Left cardiac atrium (tissue), 4 donors: ENCODE measurements at places on chromosomes 12 and 14. TPM values are rescaled to one million over a fixed set of nuclear protein-coding genes. Genes with fewer than 3 reads are reported as not detected.

DNA sequence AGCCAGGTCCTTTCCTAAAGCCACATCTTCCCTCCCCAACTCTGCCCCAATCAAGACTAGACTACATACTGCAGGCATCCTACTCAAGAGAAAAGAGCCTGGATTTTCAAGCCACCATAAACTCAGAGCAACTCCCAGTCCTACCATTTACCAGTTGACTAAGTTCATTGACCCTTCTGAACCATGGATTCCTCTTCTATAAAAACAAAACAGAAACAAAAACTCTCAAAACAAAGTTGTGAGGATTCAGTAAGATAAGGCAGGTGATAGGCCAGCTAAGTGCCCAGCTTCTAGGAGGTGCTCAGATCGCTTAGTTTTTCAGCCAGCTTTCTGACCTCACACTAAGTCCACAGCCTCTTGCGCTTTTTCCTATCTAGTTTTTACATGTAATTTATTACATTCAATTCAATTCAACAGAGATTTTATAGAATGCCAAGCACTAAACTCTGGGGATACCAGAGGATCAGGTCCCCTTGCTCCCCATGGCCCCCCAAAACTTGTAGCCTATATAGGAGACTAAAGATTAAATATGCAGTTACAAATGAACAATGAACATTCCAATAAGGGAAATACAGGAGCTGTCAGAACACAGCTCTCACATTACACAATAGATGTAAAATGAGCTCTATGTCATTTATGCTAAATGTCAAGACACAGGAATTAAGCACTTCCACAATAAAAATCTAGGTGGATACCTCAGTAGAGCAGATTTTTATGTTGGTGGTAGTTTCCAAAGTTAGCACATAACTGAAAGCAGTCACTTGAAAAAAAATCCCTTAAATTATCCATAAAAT, 104.5 kb upstream of the EGLN3 start:
- DNase-seq = no peak

GRCh38 chr12:53972152-53972702, 699 bp upstream of the HOXC11 start:
- DNase-seq = no peak

DNA sequence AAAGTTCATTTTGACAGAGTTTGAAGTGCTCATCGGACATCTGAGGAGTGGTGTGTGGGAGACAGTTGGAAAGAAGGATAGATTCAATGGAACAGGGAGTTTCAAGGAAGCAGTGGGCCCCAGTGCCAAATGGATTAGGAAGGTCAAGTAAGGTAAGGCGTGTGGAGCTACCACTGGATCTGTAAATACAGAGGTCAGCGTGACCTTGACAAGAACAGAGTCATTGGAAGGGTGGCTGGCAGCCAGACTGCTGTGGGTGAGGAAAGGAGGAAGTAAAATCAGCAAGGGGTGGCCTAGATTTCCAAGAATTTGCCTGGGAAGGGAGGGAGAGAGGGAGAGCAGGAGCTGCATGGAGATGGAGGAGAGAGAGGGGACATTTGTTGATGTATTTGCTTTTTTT, 68.2 kb upstream of the IGF1 start:
- peak; percentile 23 for DNase-seq

DNA sequence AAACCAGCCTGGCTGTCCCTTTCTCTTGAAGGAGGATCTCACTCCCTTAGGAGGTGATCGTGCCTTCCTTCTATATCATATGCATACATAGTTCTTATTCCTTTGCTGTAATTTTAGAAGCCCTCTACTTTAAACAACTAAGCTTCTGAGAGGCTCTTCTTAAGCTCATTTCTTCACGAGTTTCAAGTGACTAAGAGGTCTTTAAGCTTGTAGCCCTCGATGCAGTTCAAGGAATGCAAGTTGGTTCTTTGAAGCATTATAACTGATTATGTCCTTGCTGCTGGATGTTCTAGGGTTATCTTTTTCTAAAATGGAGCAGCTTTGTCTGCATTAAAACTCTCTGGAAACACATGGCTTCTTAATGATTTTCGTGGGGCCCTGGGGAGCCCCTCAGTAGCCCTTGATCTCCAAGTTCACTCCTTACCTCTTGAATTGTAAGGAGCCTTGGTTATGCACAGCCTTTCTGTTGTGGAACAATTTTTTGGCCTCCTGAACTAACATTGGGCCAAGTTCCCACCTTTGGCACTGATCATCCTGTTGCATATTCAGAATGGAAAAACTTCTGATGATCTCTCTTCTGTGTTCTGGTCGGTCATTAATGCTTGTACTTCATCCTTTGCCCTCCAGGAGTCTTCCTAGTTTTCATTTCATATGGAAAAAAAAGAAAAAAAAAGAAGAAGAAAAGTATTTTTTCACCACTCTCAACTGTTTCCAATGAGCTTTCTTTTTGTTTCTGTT, 12.6 kb downstream of the RASSF8 start:
- DNase-seq = no peak

- DNase-seq = no peak
These were observed 1241.6 kb upstream of the USP15 start for GRCh38 chr12:61018571-61018970.

DNA sequence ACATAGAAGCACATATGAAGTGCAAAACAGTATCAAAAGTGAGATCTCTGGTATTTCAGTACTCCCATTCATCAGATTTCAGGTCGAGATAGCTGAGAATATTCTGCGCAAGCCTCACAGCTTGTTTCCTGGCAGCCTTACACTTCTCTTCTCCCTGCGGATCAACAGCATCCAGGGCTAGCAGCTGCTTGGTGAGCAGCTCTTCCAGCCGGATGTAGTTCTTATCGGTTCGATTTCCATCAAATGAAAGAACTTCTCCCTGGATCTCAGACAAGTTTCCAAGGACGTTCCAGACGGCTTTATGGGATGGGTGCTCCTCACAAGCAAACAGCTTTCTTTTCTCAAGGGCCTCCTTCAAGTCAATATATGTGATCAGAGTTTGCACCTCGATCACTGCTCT, 2.7 kb downstream of the BAG5 start:
- no peak for DNase-seq

- no peak for DNase-seq
These were observed 4.6 kb upstream of the CEP128 start for GRCh38 chr14:80946187-80946586.

DNA sequence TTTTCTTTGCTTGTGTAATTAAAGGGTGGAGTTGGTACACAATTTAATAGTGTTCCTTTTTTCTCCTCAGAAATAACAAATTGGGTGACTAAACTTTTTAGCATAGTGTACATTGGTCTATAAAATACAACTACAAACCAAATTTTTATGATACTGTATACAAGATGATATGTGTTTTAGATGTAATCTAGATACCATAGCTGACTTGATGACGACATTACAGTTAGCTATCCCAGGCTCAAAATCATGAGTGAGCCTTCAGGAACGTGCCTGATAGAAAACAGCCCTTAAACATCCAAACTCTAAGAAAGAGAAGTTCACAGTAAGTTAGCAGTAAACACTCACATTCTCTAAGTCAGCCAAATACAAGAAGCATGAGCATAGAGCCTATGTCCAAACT, 99.0 kb upstream of the SSTR1 start:
- DNase-seq = no peak

DNA sequence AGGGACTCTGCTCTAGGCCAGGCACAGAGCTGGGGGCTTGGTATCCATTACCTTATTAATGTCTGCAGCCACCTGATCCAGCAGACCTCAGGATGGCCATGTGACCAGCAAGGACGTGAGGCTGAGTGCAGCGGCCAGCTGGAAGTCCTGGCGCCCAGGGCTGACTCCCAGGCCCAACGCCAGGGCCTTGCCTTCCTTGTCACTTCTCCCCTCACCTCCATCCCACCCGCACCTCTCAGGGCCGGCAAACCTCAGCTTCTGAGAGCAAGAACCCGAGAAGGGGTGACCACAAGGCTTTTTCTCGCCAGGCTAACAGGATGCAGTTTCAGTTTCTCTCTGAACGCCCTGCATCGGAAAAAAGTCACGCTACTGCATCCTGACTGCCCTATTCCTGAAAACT, 15.4 kb downstream of the RAB35 start:
- no peak for DNase-seq

- no peak for DNase-seq
These were observed 19.0 kb upstream of the SERPINA4 start for GRCh38 chr14:94542111-94542810.

DNA sequence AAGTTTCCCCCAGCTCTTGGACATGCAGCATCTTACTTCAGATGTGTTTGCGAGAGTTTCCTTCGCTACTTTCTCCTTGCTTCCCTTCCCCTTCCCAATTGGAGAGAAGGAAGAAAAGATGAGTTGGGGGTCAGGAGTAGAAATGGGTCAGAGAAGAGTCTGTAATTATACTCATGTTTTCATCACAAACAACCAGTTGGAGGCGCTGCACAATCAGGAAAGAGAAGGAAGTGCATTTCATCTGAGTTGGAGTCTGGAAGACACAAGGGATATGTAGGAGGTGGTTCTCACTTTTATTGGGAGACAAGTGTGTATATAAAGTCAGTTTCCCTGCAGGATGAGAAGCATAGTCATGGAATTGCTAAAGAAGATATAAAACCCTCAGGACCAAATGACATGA, 31.3 kb upstream of the VSX2 start:
- no peak for DNase-seq

GRCh38 chr12:19700969-19701368, 261.7 kb downstream of the AEBP2 start:
- DNase-seq = no peak

DNA sequence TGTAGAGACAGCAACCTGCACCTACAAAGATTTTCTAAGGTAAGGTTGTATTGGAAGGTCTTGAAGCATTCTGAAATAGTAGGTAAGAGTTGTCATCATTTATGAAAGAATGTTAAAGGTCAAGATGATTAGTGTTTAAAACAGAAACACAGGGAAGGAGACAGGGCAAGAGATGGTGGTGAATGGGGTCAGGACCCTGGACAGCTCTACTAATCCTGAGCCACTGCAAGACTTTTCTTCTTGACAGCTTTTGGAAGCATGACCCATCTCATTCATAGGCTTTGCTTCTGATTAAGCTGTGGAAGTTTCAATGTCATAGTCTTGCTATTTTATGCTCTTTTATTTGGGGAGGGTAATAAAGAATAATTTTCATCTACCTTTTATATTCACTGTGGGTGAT, 75.5 kb upstream of the CAND1 start:
- peak; percentile 15 for DNase-seq

GRCh38 chr12:121872546-121873215, 14.0 kb upstream of the HPD start:
- DNase-seq = peak; percentile 55

DNA sequence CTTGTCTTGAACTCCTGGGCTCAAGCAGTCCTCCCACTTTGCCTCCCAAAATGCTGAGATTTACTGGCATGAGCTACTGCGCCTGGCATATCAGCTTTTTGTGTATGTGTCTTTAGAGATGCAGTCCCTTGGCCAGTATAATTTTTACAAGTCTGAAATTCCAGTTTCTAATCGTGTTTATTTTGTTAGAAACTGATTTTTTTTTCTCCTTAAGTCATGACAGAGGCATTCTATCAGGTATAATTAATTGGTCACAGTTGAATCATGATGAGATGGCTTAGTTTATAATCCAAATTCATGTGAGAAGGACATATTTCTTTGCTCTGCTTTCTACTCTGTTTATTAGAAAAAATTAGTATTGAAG, 98.9 kb downstream of the PCNX1 start:
- no peak for DNase-seq

DNA sequence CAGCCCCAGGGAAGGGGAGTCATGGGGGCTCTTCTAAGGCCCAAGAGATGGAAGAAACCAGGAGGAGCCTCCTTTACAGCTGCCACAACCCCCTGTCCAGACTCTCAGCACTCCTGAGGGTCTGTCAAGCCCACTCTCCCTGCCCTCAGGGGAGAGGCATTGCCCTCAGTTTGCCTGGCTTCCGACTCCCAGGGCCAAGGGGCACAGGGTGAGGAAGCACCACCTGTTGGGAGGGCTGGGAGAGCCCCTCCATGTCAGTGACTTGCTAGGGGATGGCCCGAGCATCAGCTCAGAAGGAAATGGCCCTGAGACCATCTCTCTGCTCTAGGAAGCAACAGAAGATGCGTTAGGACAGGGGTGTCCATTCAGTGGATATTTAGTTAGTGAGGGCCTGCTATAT, 36.1 kb downstream of the LTBP2 start:
- no peak for DNase-seq

DNA sequence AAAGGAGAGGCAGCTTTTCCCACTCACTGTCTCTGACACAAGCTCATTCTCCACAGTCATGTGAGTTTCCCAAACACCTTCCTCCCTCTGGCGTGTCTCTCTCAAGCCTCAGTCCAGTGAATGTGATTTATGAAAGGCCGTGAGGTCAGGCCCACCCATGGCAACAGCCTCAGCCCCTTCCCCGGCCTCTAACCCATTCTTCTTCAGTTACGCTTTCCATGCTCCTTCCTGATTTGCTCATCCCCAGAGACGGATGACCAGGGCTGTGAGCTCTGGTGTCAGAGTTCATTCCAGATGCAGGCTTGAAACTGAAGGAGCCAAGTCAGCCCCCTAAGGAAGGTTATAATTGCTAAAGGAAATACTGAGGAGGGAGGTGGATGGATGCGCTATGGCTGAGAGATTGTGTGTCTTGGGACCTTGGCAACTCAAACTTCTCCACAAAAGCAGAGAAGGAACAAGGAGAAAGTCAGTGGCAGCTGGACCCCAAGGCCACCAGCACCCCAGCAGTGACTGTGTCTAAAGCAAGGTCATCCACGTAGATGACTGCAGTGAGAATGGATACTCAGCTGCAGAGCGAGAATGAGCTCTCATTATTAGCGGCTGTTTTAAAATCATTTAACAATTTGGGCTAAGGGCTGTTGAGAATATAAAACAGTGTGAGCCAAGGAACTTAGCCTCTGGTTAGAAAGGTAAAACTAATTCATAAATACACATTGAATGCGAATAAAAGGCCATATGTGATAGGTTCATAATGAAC, 84.1 kb downstream of the FBXL14 start:
- DNase-seq = no peak

GRCh38 chr12:22518060-22518719, 26.2 kb downstream of the C2CD5 start:
- peak; percentile 55 for DNase-seq

The PDZRN4 gene
- total RNA-seq = 0.50 TPM

The ATL1 gene
- 1.7 TPM for total RNA-seq

The C12orf60 gene
- 0.94 TPM for total RNA-seq

The KRT82 gene
- not detected for total RNA-seq

The CORO1C gene
- 109 TPM for total RNA-seq
